SK-N-SH treated with all-trans-retinoic acid at 6 μM for 48 hours (cell line): ENCODE measurements at places on chromosomes 12 and 14.

DNA sequence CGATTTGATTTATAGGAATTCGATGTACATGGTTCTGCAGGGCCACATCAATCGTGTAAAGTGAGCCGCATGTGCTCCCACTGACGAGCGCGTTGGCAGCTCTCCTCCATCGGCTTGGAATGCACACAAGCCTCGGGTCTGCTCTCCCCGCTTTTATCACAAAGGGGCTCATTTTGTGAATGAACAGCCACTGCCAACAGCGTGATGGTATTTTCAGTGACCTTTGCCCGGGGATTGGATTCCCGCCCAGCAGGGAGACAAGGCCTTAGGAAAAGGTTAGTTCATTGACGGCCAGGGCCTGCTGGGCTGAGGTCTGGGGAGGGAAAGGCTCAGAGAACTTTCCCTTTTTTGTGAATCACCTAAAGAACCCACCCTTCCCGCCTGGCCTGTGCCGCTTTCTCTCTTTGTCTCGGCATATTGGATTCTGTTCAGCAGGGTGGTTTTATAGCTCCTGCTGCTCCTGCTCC lies 232.1 kb downstream of the MSRB3 start:
- peak; percentile 4; the same call in 2 of the 3 replicates for ATAC-seq

- no peak for ATAC-seq
Observed at GRCh38 chr12:95857799-95858198, 953 bp upstream of the SNRPF start.

- no peak for ATAC-seq
Observed at GRCh38 chr12:54987611-54988231, 3.2 kb upstream of the TESPA1 start.

- no peak for ATAC-seq
Observed at GRCh38 chr12:10779103-10779502, 23.3 kb downstream of the TAS2R7 start.

DNA sequence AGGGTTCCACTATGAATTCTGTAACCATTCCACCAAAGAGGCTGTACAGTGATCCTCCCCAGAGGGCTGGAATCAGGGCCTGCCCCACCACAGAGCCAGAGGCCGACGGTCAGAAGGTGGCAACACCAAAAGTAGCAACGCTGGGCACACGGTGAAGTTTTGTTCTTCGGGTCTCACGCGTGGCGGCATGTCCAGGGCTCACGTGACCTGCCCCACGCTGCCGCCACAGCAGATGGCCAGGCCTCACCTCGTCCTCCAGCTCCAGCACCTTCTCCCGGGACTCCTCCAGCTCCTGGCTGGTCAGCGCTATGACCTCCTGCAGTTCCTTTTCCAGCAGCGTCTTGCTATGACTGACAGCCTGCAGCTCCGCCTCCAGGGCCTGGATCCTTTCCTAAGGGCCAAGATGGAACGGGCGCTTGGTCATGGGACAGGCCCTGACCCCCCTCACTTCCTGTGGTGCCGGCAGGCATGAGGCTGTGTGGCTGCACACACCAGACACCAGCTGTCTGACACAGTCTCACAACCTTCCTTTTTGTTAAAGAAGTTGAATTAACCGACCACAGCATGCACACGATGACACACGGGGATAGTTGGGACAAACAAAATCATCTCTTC lies 22.4 kb upstream of the ANKLE2 start:
- no peak for ATAC-seq

- no peak for ATAC-seq
Observed at GRCh38 chr12:118498171-118498570, 121.8 kb downstream of the SUDS3 start.

DNA sequence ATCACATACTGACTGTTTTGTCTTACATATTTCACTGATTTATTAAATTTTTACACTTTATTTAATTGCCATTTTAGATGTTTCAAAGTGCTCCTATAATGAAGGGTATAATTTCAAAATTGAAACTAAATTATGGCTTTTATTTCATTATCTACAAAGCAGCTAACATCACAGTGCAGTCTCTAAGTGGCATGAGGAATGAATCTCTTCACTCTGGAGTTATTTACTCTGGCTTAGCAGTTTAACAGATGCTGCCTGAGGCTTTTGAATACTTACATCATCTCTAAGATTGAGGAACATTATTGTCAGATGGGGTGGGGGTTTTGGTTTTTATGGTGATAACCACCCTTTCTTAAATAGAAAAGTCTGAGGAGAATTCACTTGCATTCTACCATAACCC lies 386.4 kb downstream of the TRHDE start:
- ATAC-seq, result no peak

DNA sequence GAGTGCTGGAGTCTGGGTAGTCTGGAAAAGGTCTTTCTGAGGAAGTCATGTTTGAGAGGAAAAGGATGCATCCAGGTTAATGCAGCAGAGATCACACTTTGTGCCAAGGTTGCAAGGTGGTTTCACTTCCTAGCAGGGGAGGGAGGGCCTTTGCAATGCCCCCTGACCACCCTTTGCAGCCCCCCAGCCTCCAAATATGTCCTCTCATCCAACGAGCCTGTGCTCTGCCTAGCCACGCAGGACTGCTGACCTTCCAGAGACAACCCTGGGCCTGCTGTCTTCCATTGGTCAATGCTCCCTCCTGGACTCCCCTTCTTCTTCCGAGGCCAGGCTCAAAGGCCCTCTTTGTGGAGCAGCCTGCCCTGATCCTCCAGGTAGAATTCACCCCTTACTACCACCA lies 47.3 kb upstream of the TUNAR start:
- no peak for ATAC-seq

DNA sequence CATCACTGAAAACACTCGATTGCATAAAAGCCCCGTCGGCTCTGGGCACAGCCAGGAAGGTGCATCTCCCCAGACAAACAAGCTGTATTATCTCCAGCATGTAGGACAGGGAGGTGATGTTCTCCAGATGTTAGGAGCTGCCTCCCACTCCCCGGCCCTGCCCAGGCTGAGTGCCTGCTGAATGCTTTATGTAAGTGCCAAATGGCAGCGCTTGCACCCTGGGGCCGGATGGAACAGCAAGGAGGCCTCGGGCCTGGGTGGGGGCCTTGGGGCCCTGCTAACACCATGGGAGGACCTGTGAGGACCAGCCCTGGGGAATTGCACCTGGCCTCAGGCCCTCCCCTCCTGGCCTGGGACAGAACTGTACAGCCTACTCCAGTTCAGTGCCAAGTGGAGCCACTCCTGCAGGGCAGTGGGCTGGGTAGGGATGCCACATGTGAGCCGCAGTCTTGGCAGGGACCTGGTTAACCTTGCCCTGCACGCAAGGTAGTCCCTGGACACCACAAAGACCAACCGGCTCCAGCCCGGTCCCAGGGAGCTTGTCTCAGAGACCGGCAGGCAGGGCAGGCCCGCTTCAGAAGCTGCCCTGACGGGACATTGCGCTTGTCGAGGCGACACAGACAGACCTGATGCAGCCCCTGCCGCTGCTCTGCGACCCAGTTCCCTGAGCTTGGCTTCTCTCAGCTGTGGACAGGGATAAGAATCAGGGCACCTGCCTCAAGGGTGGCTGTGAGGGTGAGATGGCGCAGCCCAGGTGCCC lies 35.3 kb upstream of the PPP1R13B start:
- ATAC-seq, result peak; percentile 45; the same call in 2 of the 3 replicates

DNA sequence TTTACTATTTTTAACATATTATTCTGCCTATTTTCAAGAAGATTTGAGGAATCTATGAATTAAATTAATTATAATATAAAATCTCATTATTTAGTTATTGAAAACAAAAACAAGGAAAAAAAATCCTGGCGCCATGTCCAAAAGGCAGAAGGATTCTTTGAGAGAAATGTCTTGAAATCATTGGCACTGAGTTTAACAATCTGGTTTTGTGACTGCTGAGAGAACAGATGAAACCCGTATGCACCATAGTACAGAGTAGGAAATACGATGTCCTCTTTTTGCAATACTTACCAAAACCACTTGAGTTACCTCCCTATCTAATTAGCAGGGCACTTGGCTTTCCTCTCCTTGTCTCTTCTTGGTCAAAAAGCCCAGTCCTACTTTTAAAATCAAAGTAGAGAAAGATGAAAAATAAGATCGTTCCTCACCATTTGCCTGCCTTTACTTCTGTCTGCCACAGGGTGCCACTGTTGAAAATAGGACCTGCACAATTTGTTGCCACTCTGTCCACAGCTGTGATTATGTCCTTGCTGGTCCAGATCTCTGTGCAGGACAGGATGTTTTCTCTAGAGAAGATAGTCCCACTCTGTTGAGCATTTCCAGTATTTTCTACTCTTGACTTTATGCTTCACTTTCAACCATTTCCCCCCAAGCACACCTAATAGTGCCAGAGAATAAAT lies 179.7 kb downstream of the PDZRN4 start:
- ATAC-seq, result no peak

- ATAC-seq, result no peak
Observed at GRCh38 chr12:63874897-63875480, 30.5 kb downstream of the SRGAP1 start.

DNA sequence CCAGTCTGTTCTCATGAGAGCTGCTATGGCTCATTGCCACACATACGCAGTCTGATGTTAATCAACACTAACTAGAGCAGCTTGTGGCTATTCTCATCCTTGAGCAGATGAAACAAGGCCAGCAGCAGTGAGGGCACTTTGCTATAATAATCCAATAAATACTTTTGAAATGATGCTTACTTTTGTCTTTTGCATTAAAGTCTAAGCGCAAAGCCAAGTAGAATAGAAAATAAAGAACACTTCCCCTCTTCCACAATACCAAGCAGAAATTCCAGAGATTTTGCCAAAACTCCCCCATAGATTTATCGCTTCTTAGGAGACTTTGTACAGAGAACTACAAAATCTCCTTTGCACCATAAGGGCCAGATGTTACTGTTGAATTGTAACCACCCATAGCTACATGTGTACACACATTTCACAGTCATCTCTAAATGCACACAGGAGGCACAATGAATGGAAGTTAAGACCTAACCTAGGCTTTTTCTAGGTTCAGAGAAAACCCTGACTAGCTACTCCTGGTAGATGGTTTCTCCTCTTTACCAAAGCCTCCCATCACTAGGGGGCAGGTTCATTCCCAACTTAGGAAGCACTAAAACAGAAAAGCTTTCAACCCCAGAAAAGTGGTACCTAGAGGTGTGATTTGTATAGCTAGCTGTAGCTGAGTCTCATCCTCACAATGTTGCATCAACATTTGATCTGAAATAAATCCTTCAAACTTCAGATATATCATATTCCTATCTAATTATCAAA lies 119.3 kb downstream of the HMGA2 start:
- peak; percentile 38 for ATAC-seq

GRCh38 chr14:28493516-28493915 lies 273.1 kb upstream of the FOXG1 start:
- ATAC-seq, result no peak

DNA sequence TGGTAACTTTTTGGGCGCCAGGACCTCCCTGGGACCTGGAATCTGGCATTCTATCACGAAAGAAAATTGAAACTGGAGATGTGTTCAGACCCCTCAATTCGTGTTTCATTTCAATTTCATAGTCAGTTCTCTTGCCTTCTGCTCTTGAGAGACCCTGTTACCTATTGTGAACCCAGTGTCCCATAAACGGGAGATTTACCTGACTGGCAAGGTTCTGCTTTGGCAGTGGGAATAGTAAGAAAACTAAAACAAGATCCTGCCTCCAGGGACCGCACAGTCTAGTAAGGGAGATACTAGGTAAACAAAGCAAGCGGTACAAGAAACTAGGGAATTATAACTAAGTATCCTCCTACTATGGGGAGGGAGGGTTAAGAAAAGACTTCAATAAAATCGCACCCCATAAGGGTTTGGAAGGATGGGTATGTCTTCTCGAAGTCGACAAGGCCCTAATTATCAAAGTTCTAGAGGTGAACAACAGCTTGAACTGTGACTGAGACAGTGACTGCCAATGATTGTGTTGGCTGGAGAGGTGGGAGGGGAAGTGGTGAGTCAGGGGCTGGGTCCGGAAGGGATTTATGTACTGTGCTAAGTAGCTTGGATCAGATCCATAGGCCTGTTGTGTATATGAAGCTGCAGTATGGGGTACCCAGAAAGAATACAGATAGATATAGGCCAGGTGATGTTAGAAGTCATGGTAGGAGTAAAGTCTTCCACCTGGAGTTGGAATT lies 754 bp downstream of the ACSS3 start:
- no peak for ATAC-seq

GRCh38 chr12:24701343-24701742 lies 247.6 kb downstream of the BCAT1 start:
- ATAC-seq, result no peak

DNA sequence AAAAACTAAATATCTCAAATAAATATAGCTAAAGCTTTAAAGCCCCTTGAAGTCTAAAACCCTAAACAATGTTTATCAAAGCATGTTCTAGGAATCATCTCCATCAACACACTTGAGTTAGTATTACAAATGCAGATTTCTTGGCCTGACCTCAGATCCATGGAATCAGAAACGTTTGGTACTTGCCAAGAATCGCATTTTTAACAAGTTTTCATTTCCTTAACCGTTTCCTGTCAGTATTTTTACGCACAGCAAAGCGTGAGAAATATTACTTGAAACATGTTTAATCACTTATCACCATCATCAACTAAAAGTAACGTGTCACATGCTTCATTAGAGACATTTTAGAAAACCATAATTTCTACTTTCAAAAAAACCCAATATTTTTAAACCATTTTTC lies 9.7 kb downstream of the SLCO1C1 start:
- no peak for ATAC-seq

- ATAC-seq, result peak; percentile 83
Observed at GRCh38 chr14:64806202-64806861, 73.4 kb downstream of the SPTB start.

DNA sequence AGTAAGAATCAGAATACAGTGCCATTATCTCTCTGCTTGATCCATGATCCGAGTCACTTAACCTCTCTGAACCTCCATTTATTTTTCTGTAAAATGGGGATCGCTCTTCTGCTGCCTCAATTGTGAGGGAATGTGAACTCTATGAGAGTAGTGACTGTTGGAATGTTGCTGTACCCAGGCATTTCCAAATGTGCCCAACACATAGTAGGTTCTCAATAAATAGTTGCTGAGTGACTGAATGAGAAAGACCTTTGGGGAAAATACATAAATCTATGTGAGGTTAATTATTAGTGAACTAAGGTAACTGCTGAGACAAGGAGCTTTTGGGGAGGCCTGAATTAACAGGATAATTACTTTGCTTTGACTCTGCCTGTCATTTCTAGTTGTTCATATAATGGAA lies 33.9 kb upstream of the NR1H4 start:
- ATAC-seq, result no peak

DNA sequence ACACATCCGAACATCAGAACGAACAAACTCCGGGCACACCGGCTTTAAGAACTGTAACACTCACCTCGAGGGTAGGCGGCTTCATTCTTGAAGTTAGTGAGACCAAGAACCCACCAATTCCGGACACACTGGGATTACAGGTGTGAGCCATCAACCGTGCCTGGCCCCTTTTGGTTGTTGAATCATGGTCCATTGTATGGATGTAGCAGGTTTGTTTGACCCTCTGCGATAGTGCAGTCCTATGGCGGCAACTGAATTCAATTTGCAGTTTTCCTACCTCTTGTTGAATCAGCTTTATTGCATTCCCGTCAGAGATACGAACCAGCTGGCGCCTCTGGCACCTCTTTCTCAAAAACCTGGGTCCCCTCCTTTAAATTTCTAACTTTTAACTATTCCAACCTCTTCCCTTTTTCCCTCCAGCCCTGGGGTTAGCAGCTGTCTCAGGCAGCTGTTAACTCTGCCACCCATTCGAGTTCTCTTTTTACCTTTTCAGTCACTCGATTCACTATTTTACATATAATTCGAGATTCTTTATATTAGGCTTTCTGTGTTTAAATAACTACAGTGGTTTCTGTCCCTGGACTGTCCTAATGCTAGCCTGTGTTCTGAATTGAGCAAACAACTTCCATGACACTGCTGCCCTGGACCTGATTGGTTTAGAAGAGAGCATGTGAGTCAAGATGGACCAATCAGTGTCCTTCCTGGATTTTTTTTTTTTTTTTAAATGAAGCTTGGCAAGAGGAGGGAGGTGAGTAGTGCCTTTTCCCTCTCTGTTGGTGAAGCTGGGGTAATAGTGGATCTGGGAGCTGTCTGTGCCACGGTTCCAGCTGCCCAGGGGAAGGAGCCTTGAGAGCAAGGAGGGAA lies 261.5 kb downstream of the PCNX1 start:
- no peak for ATAC-seq
